Epithelial cell of prostate (primary cell): ENCODE measurements at places on chromosomes 6 and 20.

DNA sequence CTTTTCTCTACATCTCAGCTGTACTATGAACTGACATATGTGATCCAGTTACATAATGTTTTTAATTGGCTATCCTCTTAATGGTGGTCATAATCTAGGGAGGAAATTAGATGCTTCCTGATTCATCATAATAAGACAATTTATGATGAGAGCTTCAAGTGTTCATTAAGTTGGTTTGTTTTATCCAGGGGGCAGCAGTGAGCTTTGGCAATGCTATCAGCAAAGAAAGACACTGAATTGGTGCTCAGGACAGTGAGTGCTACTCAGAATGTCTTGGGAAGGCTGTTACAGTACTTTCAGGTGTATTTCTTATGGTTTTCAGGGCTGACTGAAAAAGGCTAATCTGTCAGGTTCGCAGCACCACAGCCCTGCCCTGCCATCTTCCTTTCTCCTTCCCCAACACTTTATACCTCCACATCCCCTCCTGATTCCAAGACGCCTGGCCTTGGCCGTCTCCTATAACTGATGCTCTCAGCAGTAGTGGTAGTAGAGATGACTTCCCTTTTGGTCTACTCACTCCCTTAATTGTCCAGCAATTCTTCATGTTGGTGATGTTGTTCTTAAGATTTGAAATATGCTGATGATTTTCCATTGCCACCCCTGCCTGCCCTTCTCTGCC, 67.0 kb upstream of the TNFAIP3 start:
- peak; percentile 37 for DNase-seq

DNA sequence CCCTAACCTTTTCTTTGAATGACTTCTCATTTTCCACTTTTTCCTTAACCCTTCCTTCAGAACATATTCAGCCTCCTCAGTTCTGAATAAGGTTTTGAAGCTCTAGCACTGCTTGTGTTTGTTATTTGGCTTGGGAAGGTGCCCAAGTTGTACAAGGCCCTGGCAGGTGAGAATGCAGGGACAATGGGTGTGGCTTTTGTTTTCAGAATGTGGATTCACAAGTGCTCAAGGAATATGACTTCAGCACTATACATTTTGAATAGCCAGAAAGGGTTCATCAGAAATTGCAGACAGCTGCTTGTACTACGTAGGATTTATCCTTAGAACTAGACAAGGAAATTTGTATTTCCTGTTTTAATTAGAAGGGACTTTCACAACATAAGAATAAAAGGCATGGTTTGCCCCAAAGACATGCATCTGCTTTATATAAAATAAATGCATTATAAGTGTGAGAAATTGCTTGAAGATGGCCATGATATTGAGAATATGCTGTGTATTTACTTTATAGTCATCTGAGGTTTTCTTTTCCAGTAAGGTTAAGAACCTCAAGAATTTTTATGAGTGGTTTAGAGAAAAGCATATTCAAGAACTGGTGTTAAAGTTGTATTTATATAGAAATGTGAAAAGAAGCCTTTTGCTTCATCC, 29.3 kb upstream of the PRDM1 start:
- DNase-seq = no peak

- DNase-seq = no peak
These were observed 1.1 kb upstream of the PAQR8 start for GRCh38 chr6:52360601-52361413.

DNA sequence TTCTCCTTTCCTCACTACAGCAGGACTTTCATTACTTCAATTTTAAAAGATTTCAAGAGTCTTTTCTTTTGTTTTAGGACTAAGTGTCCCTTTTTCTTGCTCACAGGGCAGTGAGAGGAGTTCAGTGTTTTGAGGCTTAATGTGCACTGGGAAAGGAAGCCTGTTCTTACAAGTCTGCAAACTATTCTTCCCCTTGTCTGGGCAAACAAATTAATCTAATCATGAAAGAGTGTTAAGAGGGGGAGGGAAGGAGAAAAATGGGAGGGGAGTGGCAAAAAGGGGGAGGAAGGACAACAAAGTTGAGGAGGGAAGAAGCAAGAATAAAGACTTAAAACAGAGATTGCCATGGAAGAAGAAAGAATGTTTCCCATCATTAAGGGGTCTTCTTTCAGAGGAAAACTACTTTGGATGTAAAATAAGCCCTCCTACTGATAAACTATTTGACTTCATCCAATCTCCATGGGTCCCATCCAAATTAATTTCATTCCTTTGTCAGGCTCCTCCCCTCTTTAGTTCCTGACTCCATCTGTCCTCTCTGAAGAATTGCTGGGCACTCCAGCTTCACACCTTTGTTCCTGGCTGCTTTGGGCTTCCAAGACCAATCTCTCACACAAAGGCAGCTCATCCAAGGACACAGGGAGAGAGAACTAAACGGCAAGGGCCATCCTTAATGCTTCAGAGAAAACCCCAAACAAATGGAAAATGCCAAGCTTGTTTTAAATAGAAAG, 244.5 kb downstream of the TPBG start:
- no peak for DNase-seq

- DNase-seq = no peak
These were observed 83.9 kb downstream of the BANF2 start for GRCh38 chr20:17783671-17784070.

DNA sequence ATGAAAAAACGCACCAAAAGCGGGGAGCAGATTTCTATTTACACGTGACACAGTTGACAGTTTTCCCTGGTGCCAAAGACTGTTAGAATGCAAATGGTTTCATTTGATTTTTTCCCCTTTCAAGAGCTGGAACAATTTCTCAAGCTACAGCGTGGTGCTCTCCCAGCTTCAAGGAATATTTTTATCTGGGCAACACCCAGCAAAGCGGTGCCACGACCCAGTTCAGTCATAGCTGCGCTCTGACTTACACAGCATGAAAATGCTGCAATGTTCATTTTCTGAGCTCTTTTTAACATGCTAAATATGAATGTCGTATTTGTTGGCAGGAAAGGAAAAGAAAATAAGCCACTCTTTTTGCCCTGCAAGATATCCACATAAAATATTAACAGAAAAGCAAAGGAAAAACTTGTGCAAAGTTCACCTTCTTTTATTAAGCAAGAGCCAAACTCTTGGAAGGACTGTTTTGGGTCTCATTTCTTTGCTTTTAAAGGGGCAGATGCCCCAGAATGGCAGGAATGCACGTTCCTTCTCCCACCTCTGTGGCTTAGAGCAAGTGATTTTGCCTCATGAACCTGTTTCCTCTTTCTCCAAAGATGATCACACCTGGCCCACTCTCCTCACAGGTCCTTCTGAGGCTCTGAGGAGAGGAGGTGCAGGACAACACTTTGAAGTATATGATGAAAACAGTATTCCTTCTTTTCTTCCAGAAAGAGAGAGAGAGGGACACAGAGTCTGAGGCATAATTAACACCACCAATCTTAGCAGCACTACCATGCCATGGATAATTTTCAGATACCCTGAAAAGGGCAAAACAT, 47.0 kb downstream of the TTI1 start:
- no peak for DNase-seq
